Left renal pelvis (tissue), 4 donors: ENCODE measurements at places on chromosomes 7 and 10. TPM values are rescaled to one million over a fixed set of nuclear protein-coding genes. Genes with fewer than 3 reads are reported as not detected.

Gene CACNA2D1
- 29.5 TPM for polyA plus RNA-seq

Gene SPDYE16
- 1.6 TPM for polyA plus RNA-seq

Gene C10orf90
- 0.23 TPM for polyA plus RNA-seq

Gene SPDYE1
- 0.80 TPM for polyA plus RNA-seq

DNA sequence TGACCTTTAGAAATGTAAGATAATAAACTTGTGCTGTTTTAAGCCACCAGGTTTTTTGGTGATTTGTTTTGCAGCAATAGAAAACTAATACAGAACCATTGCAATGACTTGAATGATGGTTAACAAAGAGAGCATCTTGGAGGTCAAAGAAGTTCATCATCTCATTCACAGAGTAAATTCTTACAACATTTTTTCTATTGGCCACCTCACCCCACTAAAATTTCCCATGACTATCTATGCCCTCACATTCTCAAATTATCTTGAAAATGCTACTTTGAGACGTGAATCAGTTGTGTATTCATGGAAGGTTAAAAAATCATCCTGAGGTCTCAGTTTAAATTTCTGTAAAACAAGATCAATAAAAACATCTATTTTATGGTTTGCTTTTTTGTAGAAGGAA, 754.2 kb downstream of the SORCS1 start:
- no peak for DNase-seq

GRCh38 chr7:148912758-148913541, 28.9 kb upstream of the EZH2 start:
- no peak for DNase-seq

DNA sequence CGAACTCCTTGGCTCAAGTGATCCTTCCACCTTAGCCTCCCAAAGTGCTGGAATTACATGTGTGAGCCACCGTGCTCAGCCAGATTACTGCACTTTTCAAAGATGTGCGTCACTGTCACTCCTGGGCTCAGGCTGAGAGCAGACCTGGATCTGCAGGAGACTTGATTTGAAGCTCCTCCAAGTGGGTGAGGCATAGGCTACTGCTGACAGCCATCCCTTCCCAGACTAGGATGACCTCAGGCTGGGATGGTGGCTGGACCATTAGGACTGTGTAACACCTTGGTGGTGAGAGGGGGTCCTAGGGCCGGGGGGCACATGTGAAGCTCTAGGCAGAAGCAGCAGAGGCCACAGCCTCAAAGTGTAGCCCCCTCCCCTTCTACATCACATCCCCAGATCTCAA, 8.2 kb upstream of the SRRM3 start:
- DNase-seq: no peak

DNA sequence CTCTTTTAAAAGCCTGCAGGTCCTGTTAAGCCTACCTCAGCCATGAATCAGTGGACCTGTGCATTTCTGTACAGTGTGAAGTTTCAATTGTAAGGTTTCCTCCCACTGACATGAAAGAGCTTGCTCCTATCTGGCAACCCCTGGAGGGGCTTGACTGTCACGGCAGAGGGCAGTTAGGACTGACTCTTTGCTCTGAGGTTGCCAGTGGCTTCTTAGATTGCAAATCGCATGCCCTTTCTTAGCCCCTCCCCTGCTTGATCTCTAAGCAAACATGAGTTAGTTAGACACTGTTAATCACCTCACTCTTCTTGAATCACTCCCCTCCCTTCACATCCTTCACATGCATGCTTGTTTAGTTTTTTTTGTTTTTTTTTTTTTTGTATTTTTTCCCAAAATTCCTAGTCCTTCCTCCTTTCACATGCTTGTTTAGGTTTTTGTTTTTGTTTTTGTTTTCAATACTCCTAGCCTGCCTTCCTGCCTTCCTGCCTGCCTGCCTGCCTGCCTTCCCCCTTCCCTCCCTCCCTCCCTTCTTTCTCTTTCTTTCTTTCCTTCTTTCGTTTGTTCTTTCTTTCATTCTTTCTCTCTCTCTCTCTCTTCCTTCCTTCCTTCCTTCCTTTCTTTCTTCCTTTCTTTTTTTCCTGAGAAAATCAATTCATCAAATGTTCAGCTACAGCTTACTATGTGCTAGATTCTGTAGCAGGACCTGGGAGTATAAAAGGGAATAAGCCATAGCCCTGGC, 6.0 kb upstream of the HIPK2 start:
- DNase-seq: no peak
